NCI-H1048 (cell line): ENCODE measurements at places on chromosomes 7 and 10.

DNA sequence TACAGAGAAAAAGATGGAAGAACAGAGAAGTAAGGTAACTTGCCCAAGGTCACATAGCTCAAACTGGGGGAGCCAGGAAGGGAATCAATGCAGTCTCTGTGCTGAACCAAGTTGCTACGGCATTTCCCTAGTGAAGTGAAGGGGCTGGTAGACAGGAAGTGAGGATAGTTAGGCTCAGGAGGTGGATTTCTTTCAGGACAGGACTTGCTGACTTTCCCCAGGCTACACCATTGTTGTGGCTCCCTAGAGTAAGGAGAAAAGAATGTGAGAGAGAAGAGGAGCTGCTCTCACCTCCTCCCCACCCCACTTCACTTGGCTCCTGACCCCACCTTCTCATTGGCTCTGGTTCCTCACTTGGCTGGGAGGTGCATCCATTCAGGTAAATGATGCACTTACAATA is 316.9 kb downstream of the INHBA start:
- DNase-seq = no peak

- no peak for DNase-seq
Measured at GRCh38 chr10:133100186-133100585, 12.5 kb downstream of the ADGRA1 start.

GRCh38 chr10:69963835-69964710 is 88.6 kb upstream of the MACROH2A2 start:
- no peak for DNase-seq

GRCh38 chr10:90313576-90314325 is 544.1 kb downstream of the HTR7 start:
- no peak for DNase-seq

GRCh38 chr10:131897297-131897899 is 3.4 kb upstream of the PPP2R2D start:
- DNase-seq = no peak

GRCh38 chr10:6737080-6737641 is 157.1 kb upstream of the PRKCQ start:
- no peak for DNase-seq

DNA sequence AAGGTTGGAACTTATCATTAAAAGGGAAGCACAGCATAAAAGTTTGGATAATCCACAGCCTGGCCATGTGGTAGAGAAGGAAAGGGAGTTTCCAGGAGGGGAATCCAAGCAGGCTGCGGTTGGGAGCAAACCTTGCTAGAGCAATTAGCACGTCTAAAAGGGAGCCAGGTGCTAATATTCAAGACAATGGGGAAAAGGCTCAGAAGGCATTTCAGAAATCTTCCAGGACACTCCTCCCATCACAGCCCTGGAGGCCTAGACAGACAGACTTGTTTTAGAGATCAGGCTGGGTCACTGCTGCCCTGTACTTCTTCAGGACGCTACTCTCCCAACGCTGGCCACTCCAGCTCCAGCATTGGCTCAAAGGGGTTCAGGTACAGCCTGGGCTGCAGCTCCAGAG is 96.2 kb upstream of the KAT6B start:
- DNase-seq = no peak

DNA sequence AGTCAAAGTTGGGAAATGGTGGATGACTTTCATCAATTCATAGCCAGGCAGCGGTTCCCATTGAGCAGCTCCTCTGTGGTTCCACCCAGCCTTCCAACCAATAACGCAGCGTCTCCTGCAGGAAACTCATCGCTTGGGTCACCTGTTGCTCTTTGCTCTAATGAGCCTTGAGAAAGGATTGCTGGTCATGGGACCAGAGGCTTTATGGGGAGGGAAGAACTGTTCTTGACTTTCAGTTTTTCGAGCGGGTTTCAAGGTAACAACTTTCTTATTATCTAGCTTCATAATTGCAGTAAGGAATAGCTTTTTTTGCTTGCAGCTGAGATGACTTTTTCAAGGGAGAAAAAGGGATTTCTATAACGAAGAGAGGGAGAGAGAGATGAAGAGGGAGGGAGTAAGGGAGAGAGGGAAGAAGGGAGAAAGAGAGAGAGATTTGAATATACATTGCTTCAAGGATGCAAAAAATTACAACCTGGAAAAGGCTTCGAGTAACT is 405 bp upstream of the ENTPD1 start:
- no peak for DNase-seq

GRCh38 chr7:41752615-41753014 is 49.7 kb upstream of the INHBA start:
- no peak for DNase-seq

GRCh38 chr10:83725567-83725966 is 413.7 kb upstream of the GHITM start:
- no peak for DNase-seq

GRCh38 chr10:3180355-3181025 is 7.9 kb upstream of the PITRM1 start:
- no peak for DNase-seq

DNA sequence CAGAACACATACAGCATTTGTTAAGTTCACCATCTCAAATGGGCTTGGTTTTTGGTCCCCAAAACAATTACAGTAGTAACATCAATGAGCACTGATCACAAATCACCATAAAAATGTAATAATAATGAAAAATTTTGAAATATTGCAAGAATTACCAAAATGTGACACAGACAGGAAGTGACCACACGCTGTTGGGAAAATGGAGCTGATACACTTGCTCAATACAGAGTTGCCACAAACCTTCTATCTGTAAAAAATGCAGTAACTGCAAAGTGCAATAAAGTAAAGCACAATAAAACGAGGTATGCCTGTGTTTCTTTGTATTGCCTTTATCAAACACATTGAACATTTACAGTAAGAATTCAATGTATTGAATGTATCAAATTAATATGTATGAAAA is 262.7 kb downstream of the CTNNA3 start:
- no peak for DNase-seq
